ENCODE measurements at places on chromosomes 2 and 18. TPM values are rescaled to one million over a fixed set of nuclear protein-coding genes. Genes with fewer than 3 reads are reported as not detected.

DNA sequence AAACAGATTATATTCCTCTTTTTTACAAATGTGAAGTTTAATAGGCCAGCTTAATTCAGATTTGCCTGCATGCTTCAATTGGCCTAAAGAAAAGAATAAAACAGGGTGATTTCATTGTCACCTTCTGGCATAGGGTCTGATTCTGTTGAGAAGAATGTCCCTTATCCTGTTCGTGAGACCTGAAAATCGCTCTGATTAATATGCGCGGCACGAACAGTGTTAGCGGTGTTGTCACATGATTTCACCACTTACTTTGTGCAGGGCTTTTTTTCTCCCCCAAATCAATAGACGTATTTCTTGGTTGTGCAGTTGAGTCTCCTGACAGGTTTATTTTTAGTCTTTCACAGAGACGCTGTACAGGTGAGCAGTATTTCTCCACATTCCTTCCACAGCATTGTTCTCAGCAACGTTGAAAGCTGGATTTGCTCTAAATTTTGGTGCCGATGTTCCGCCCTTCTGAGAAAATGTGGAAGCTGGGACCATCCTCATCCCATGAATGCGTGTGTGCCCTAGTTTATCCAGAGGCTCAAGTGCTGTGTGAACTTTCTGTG is 81.9 kb downstream of the ITGB1BP1 start:
- no peak for DNase-seq

DNA sequence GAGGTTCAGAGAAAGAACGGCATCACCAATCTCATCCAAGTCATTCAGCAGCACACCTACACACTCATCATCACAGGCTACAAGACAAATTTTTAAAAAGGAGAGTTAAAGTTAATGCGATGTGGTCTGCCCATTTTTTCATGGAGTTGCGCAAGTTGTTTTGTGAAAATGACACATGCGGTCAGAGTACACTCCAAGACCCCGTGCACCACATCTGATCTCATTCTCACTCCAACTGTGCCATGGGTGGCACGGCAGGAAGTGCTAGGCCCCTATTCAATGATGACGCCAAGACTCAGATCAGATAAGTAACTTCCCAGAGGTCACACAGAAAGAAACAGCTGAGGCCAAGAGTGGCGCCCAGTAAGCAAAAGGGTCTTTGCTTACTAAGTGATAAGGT is 119.8 kb downstream of the LAMA1 start:
- DNase-seq, result peak; percentile 18

GRCh38 chr18:2971741-2972552 is 41.0 kb downstream of the LPIN2 start:
- no peak for DNase-seq

GRCh38 chr18:35572644-35573043 is 8.9 kb upstream of the GALNT1 start:
- DNase-seq, result no peak

The ZBTB7C gene
- 0.05 TPM for total RNA-seq

The GCKR gene
- not detected for total RNA-seq

The SERPINB4 gene
- not detected for total RNA-seq
